ENCODE measurements at places on chromosomes 6 and 20. TPM values are rescaled to one million over a fixed set of nuclear protein-coding genes. Genes with fewer than 3 reads are reported as not detected.

DNA sequence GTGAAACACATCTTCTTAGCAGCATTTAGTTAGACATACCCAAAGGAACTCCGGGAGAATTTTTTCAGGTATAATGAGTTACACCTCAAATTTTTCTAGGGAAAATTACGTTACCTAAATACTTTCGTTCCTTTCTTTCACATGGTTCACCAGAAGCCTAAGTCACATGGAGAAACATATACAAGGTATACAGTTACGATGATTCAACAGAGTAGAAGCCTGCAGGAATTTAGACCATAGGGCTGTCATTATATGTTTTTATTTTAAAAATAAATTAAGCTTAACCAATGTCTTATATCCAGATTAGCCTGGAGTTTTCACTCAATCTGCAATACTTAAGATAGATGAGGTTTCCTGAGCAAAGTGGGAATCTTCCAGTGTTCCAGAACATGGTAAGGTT lies 549.5 kb upstream of the JARID2 start:
- H3K4me3 ChIP-seq: no peak overlapping the region
- H3K27me3 ChIP-seq: no peaks in the 10 kb centered on the region
- DNase-seq: no peak
- no peak overlapping the region for H3K27ac ChIP-seq
- peaks cover 15% of the 10 kb centered on the region for H3K36me3 ChIP-seq

NUDT3 gene
- total RNA-seq: 13.7 TPM

DNA sequence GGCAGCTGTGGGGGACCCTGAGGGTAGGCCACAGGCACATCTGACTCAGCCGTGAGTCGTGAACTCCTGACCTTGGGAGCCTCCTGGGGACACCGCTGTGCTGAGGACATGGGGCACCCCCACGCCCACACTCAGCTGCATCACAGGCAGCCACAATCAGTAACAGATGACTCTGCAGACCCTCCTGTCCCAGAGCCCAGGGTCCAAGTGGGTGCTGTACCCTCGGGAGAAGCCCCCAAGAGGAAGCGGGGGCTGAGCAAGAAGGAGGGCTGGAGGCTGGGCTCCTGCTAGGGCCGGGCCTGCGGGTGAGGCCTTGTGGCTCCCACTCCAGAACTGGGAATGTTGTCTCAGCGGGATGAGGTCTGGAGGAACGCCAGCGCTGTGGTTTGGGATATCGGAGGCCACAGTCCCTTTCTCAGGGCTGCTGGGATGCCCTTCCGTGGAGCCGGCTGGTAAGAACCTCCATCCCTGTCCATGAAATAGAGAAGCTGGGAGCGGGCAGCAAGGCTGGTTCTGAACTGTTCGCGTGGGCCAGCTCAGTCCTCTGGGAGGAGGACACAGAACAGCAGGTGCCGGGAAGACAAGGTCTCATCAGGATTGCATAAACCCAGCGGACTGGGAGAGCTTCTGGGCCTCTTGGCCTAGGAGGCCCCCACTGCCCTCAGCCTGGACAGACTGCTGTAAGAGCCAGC lies 3.1 kb upstream of the LAMA5 start:
- peak; percentile 69 for DNase-seq
- no peak overlapping the region for H3K4me3 ChIP-seq
- no peaks in the 10 kb centered on the region for H3K36me3 ChIP-seq
- peaks cover 8% of the 10 kb centered on the region for H3K27me3 ChIP-seq

DNA sequence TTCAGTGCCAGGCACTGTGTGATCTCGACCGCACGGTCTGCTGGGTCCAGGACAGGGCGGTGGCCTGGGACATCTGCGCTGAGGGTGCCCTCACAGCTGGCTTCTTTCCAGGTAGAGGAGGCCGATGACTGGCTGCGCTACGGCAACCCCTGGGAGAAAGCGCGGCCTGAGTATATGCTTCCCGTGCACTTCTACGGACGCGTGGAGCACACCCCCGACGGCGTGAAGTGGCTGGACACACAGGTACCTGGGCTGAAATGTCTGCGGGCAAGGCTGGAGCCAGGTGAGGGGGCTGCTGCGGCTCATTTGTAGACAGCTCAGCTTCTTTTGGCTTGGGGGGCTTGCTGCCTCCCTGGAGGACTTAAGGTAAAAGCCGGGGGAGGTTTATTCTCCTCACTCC lies 26.6 kb downstream of the PYGB start:
- H3K27ac ChIP-seq: no peak overlapping the region
- H3K36me3 ChIP-seq: peaks cover 5% of the 10 kb centered on the region
- H3K4me3 ChIP-seq: no peak overlapping the region
- H3K27me3 ChIP-seq: no peaks in the 10 kb centered on the region

DNA sequence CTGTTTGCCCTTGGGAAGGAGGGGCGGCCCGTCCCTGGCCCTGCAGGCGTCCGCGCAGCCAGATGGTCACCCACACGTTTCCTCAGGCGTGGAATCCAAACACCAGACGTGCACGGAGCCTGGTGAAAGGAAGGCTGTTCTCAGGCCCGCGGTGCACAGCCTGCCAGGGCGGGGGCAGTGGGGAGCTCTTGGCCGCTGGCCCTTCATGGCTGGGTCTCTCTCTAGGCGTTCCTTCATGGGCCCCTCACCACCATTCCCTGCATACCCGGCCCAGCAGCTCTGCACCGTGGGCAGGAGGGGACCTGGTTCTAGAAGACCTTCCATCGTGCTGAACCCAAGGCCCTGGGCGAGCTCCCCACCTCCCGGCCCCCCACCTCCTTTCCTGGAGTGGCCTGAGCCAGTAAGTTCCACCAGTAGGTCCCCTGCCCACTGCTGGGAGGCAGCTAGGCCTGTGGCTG lies 30.4 kb upstream of the SMOC2 start:
- no peak for DNase-seq
- H3K36me3 ChIP-seq: no peaks in the 10 kb centered on the region
- H3K4me1 ChIP-seq: no peaks in the 10 kb centered on the region
- no peak overlapping the region for H3K4me3 ChIP-seq
- H3K27ac ChIP-seq: no peak overlapping the region
- peaks cover 6% of the 10 kb centered on the region for H3K27me3 ChIP-seq

DNA sequence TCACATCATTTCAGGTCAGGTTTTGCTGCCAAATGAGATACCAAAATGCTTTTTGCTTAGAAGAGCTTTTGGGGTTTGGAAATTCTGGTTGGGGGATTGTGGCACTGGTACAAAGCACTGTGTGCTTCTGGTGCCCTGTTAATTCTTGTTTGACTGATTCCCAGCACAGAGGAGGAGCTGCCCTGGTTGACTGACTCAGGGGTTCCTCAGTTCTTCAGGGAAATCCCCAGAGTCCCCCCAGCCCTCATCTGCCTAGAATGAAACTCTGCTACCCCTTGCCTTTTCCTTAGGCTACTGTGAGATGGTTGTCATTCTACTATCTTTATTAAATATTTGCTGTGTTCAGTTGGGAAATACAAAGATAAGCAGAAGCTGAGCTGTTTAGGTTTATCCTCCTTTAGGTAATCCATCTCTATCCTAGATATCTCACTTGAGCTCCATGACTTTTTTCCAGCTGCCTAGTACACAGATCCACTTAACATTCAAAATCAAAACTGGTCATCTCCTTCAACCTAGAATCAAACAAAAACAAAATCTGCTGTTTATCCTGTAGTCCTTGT lies 24.9 kb upstream of the TSPYL1 start:
- no peaks in the 10 kb centered on the region for H3K4me1 ChIP-seq
- no peaks in the 10 kb centered on the region for H3K36me3 ChIP-seq
- no peaks in the 10 kb centered on the region for H3K27me3 ChIP-seq
- no peak for DNase-seq
- no peak overlapping the region for H3K27ac ChIP-seq

ENPP5 gene
- 0.43 TPM for total RNA-seq

DNA sequence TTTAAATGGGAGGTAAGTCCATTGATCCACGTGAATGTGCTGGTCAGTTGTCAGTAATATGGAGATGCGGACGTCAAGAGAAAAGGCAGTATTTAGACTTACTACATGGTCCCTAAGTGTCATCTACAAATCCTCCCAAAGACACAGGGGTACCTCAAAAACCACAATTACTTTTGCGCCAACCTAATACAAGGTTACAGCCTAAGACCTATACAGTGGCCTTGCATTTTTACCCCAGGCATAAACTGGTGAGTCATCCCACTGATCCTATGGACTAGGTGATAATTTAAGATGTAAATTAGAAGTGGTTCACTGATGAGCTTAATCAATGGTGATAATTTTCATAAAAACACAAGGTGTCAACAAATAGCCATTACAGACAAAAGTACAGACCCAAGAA lies 141.0 kb downstream of the NFATC2 start:
- peak overlapping the region; percentile 87 for H3K4me3 ChIP-seq
- H3K27ac ChIP-seq: peak overlapping the region; percentile 98
- H3K36me3 ChIP-seq: peaks cover 24% of the 10 kb centered on the region
- DNase-seq: no peak
- H3K27me3 ChIP-seq: no peaks in the 10 kb centered on the region

DNA sequence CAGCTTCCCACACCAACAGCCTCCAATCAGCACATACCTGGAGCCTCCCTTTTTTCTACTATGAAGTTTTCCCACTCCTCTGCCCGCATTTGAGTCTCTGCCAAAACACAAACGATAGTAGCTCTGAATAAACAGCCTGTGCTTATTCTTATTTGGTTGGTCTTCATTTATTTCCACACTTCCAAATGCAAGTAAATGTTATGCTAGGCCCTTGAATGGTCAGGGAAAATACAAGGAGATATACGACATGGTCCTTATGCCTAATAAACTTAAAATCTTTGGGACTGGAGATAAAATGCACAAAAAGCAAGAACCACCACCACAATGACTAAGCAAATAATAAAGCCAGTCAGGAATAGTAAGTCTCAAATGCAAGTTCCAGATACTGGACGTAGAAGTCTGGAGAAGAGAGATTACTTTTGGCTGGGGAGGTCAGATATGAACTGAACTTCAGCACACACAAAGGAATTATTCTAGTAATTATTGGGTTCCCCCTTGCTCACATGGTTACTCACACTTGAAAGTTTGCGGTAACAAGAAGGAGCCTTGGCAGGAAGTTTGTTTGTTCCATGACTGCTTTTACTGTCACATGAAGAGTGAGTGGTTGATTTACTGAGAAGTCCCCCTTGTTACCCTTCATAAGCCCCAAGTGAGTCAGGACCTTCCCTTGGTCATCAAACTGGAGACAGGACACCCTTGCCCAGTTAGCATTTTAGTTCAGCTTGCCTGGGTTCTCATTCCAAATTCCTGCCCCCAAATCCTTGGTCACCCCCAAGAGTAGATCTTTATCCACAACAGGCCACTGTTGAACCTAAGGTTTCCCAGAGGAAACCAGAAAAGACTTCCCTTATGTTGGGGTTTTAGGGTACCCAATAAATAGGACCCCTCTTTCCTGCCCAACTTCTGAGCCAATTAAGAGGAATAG lies 511.2 kb upstream of the JARID2 start:
- DNase-seq: peak; percentile 68
- H3K36me3 ChIP-seq: peaks cover 19% of the 10 kb centered on the region
- H3K27me3 ChIP-seq: no peaks in the 10 kb centered on the region
- H3K4me3 ChIP-seq: peak overlapping the region; percentile 83

PTPRK gene
- 3.8 TPM for total RNA-seq

- H3K27me3 ChIP-seq: peaks cover 14% of the 10 kb centered on the region
- no peaks in the 10 kb centered on the region for H3K36me3 ChIP-seq
- no peak overlapping the region for H3K4me3 ChIP-seq
- DNase-seq: no peak
- no peak overlapping the region for H3K27ac ChIP-seq
- H3K4me1 ChIP-seq: no peaks in the 10 kb centered on the region
Measured at GRCh38 chr6:133396233-133396983, 155.3 kb downstream of the EYA4 start.

DNA sequence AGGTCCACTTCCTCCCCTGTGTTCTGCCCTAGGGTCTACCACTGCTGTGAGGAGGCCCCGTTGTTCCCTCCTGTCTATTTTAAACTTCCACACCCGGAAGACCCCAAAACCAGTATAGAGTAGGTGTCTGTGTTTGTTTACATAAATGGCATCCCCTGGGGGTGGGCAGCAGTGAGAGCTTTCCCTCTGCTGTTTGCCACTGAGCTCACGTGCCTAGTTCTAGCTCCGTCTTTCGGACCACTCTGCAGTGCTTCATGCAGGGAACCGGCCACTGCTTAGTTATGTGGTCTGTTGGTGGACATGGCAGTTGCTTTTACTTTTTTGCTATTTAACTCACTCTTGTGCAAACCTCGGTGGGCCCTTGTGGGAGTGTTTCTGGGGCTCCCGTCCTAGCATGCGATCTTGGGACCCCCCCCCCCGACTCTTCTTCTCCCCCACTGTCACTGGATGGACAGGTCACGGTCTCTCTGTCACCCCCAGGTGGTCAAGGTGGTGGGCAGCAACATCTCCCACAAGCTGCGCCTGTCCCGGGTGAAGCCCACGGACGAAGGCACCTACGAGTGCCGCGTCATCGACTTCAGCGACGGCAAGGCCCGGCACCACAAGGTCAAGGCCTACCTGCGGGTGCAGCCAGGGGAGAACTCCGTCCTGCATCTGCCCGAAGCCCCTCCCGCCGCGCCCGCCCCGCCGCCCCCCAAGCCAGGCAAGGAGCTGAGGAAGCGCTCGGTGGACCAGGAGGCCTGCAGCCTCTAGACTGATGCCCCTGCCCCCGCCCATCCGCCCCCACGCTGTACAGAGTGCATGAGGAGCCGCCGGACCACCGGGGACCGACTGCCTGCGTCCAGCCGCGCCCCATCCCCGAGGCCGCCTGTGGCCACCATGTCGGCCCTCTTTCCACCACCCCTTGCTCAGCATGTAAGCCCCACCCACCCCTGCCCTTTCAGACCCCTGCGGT lies 40.9 kb downstream of the VSTM2L start:
- H3K27me3 ChIP-seq: no peaks in the 10 kb centered on the region
- H3K4me3 ChIP-seq: no peak overlapping the region
- no peak overlapping the region for H3K27ac ChIP-seq
- no peak for DNase-seq
- H3K36me3 ChIP-seq: peaks cover 4% of the 10 kb centered on the region
- no peaks in the 10 kb centered on the region for H3K4me1 ChIP-seq

GRCh38 chr6:37860226-37860839 lies 40.8 kb downstream of the ZFAND3 start:
- no peaks in the 10 kb centered on the region for H3K27me3 ChIP-seq
- H3K4me1 ChIP-seq: peaks cover 60% of the 10 kb centered on the region
- H3K27ac ChIP-seq: no peak overlapping the region
- H3K4me3 ChIP-seq: no peak overlapping the region
- DNase-seq: peak; percentile 12

RARS2 gene
- 20.7 TPM for total RNA-seq

Measured in activated T-cell treated with anti-CD3 and anti-CD28 coated beads, Interleukin-2, amount 50 U/mL, for 72 hours (primary cell).